GM23338 (cell line): ENCODE measurements at places on chromosomes 7 and 10. TPM values are rescaled to one million over a fixed set of nuclear protein-coding genes. Genes with fewer than 3 reads are reported as not detected.

GPR37 gene
- total RNA-seq: 6.8 and 8.5 TPM in 2 replicates

DNA sequence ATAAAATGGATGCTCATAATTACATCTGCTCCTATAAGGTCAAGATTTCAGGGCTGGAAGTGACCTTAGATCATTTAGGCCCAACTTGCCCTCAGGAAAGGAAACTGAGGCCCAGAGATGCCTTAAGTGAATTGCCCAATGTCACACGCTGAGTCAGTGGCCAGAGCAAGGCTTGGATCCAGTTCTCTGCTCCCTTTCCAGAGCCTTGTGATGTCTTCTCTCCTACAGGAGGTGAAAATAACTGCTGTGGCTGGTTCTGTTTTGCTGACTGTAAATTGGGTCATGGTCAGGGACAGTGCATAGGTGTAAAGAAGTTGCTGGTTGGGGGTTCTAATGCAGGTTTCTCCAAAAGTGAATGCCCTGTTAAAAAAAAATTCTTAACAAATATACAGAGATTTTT lies 91.3 kb downstream of the TCF7L2 start:
- no peak for DNase-seq

GRCh38 chr10:92187101-92187500 lies 103.8 kb downstream of the CPEB3 start:
- DNase-seq: no peak

GRCh38 chr10:17147884-17148489 lies 18.4 kb upstream of the CUBN start:
- DNase-seq: no peak

DNA sequence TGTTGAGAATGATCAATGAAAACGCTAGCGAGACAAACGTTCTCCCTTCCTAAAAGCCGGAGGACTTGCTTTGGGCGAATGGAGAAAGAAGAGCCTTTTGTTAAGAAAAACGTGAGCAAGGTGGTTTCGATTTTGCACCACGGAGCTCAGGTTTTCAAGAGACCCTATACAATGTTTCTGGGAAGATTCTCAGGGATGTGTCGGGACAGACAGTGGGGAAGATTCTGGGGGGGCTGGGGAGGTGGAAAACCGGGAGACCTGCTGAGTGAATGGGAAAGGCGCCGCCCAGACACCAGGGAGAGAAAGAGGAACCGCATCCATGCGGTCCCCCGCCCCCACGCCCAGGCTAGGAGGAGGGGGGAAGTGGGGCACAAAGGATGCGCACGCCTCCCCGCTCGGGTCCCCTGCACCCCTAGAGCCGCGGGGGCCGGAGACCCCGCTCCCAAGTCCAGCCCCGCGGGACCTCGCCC lies 745 bp downstream of the YWHAG start:
- peak; percentile 74 for DNase-seq

HHEX gene
- total RNA-seq: 0.39 and 0.59 TPM in 2 replicates

DNA sequence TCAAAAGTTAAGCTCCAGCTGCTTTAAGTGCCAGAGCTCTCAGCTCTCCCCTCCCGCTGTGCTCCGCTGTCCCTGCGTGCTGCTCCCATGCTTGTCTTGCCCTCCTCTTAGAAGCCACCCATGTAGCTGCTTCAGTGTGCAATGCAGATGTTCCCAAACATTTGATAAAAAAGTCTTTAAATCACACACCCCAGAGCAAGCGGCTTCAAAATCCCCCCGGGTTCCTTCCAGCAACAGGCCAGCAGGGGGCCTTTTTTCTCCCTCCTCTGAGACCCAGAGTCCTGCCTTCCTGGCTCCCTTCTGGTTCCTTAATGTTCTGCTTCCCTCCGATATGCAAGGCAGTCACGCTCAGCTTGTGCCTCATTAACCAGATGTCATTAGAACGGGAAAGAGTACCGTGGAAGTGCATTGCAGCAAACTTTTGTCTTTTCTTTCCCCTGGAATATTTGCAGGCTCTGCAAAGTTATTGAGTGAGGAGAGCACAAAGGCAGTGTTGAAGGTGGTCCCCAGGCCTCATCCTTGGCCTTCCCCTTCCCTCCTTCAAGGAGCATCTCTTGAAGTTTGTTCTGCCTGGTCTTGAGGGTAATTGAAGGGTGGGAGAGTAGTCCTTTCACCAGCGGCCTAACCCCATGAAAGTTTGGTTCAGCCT lies 25.5 kb downstream of the LDB3 start:
- DNase-seq: peak; percentile 87

DNA sequence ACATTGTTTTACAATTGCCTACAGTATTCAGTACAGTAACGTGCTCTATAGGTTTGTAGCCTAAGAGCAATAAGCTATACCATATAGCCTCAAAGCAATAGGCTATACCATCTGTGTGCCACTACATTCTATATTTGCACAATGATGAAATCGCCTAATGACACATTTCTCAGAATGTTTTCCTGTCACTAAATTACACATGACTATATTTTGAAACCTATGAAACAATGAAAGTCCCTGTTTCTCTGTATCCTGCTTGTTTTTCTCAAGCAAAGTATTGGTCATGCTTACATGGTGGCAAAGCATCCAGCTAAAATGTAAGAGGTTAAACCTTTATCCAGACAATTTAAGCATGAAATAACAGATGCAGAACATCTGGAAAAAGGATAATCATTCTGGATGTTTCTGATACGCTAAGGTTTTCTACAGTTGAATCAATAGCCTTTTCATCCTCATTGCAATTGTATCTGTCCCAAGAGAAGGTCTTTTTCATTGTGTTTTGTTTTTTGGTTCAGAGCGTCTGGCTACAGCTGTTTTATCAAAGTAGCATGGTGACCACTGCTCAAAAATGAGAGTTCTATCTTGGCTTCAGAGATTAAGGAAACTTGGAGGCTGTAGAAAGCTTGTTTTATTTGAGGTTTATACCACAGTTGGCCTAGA lies 81.7 kb downstream of the CSTF2T start:
- no peak for DNase-seq

ASB10 gene
- not detected in 2 replicates for total RNA-seq

WEE2 gene
- 0.16 TPM in 1 of 2 replicates, not detected in the other for total RNA-seq

TEX36 gene
- not detected in 2 replicates for total RNA-seq

OPN4 gene
- total RNA-seq: not detected in 2 replicates

TRAPPC14 gene
- 12.3 and 15.7 TPM in 2 replicates for total RNA-seq

TAS2R41 gene
- 1.2 and 2.9 TPM in 2 replicates for total RNA-seq

DNA sequence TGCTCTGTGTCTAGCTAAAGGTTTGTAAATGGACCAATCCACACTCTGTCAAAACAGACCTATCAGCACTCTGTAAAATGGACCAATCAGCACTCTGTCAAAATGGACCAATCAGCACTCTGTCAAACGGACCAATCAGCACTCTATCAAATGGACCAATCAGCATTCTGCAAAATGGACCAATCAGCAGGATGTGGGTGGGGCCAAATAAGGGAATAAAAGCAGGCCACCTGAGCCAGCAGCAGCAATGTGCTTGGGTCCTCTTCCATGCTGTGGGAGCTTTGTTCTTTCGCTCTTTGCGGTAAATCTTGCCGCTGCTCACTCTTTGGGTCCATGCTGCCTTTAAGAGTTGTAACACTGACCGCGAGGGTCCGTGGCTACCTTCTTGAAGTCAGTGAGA lies 740.5 kb upstream of the POM121L12 start:
- no peak for DNase-seq

DNA sequence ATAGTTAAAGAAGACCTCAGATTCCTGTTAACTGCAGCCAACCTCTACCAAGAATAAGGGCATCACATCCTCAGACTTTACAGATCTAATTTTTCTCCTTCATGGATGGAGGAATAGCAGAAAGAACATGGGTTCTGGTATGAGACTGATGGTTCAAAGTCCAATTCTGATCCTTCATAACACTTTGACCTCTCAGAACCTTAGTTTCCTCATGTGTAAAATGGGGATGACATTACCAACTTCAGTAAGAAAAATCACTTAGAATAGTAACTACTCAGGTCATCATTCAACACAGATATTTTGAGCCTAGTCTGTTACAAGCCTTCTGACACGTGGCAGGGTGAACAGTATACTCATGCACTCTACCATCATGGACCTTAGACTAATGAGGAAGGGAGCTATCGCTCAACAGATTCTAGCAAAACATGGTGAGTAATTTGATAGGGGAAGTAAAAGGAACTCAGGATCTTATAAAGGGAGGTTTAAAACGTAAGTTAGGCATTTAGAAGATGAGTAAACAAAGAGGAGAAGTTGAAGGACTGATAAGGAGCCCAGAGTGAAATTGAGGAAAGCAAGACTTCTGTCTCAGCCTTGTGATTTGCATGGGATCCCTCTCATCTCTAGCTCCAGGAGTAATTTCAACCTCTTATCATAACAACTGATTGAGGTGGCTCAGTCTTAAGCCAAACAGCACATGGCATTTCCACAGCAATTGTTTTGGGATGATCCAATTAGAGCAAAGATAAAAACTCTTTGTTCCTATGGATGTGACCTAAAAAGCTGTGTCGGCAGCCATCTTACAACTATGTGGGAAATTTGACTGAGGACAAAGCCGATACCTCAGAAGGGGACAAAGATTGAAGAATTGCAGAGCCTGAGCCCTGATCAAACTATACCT lies 69.2 kb upstream of the TCF7L2 start:
- no peak for DNase-seq

- no peak for DNase-seq
Observed at GRCh38 chr7:18336626-18337025, 158.9 kb upstream of the HDAC9 start.

DNA sequence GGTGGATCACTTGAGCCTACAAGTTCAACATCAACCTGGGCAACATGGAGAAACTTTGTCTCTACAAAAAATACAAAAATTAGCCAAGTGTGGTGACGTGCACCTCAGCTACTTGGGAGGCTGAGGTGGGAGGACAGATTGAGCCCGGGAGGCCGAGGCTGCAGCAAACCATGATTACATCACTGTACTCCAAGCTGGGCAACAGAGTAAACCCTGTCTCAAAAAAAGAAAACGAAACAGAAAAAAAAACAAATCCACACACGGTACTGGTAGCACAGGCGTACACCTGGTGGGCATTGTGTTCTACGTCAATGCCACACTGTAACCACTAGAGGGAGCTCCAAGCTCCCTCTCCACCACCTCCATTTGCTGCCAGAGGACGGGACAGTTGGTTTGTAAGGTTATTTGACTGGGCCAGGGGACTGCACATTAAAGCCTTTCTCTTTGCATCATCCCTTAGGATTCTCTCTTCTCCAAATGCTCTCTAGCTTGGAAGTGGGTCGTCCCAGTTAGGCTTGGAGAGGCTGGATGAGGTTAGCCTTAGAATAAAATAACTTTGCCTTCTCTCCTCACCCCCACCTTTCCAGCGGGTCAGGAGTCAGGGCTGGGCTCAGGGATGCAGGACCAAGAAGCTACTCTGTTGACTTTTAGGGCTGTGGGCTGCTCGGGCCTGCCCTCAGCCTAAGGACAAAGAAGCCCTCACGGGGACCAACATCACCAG lies 130.8 kb downstream of the SORBS1 start:
- peak; percentile 82 for DNase-seq

DNA sequence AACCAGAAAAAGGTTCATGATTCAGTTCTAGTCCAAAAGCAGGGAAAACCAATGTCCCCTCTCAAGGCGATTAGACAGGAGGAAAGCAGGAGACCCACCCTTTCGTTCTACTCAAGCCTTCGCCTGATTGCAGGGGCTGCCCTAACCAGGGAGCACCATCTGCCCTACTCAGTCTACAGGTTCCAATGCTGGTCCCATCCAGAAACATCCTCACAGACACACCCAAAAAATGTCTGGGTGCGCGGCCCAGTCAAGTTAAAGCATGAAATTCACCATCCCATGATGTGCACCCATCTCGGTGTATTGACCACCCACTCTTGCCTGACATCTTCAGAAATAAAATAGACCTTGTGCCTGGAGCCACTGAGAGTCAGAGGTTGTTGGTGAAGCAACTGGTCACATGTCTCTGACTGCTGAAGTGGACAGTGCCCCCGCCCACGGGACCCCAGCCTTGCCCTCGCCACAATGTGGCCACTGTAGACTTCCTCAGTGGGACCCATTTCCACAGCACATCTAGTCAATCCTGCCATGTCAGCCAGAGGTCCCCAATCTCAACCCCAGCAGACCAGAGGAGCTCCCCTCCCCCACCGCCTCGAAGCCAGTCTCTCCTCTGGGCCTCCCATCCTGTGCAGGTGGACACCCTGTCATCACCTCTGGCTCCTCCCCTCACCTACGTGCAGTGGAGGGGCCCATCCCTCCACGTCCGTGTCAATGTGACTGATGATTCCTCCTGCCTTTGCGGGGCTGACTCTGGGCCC lies 116.3 kb upstream of the PPP2R2D start:
- DNase-seq: no peak

ZNF655 gene
- 55.8 and 61.3 TPM in 2 replicates for total RNA-seq

DNA sequence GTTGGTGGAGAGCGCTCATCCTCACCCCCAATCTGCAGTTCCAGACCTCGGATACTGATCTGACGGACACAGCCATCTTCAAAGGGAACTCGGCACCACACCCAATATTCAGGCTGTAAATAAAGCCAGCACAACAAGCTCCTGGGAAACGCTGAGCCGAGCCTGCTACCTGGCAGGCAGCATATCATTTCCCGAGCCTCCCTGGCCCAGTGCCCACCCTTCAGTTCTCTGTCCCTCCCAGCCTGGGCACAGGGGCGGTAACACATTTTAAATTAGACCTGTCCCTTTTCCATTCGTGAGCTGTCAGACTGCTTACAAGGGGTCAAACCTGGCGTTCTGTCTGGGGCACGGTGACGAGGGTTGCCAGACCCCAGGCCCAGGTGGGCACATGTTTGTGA lies 250.5 kb downstream of the ARHGAP12 start:
- no peak for DNase-seq

DNA sequence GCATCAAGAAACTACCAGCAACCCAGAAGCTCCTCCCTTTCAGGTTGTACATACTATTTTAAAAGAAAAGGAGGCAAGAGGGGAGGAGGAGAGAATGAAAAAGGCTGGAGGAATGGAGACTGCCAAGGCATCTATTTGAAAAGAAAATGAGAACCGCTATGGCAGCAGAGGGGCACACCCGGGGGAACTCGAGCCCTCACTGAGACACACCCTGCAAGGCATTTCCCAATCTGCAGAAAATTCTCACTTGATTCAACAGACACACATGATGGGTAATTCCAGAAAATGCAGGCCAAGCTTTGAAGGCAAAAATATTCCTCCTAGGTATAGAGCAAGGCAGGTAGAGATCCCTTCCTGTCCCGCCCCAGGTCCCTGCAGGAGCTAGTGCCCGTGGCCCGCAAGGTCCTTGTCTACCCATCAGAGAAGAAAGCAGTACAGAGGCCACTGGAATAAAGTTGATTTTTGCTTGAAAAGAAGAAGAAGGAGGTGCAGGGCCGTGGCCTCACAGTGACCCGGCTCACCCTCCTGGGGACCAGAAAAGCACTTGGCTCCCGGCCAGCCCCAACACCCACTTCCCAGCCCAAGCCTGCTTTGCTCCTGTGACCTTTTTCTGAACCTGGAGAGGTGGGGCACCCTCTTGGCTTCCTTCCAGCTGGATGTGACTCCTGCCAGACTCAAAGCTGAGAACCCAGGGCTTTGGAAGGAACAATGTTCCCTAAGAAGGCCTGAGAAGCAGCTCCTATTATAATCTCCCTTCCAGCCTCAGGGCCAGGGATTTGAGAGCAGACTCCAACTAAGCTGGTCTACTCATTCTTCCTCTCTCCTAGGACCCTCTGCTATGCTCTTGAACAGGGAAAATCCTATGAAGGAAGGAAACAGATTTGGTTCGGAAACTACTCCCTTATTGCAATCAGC lies 6.2 kb upstream of the PIK3CG start:
- no peak for DNase-seq

OR2A12 gene
- total RNA-seq: not detected in 2 replicates
